ENCODE measurements at places on chromosomes 2 and 18. TPM values are rescaled to one million over a fixed set of nuclear protein-coding genes. Genes with fewer than 3 reads are reported as not detected.

DNA sequence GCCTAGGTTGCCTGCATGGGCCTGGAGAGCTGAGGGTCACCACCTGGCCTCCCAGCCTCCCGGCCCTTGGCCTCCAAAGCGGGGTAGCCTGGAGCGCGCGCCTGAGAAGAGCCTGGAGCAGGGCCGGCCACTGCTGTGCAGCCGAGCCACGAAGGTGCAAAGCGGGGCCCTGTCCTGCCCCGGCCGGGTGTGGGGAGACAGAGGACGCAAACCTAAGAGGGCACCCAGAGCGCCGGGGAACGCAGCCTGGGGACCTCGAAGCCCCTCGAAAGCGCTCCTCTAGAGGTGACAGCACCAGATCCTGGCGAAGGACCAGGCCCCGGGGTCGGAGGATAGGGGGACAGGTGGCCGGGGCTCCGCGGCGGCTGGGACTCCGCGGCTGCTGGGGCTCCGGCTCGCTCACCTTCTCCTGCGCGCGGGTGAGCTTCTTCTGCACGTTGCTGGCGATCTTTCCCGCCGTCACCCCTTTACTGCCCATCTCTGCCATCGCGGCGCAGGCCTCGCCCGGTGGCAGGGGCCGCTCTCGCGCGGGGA, 430 bp downstream of the BIN1 start:
- DNase-seq: no peak

- no peak for DNase-seq
Observed at GRCh38 chr2:223887127-223887526, 49.7 kb upstream of the AP1S3 start.

- no peak for DNase-seq
Observed at GRCh38 chr2:134852518-134852917, 14.1 kb downstream of the ACMSD start.

DNA sequence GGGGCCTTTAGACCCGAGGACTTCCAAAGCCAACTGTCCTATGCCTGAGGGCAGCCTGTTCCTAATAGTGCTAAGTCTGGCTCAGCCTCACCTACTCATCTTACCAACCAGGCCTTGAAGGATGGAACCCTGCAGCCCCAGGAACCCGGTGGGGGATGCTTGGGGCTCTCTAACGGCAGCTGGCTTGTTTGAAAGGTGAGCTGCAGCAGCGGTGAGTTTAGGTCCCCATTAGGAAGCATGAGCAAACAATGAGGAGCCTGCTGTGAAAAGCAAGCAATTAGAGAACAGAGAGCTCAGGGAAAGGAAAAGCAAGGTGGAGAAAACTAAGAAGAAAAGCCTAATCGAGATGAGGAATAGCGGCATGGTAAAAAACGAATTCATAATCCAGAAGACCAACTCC, 39.9 kb downstream of the SP110 start:
- no peak for DNase-seq

GRCh38 chr2:145597809-145598208, 1077.9 kb upstream of the ZEB2 start:
- no peak for DNase-seq

DNA sequence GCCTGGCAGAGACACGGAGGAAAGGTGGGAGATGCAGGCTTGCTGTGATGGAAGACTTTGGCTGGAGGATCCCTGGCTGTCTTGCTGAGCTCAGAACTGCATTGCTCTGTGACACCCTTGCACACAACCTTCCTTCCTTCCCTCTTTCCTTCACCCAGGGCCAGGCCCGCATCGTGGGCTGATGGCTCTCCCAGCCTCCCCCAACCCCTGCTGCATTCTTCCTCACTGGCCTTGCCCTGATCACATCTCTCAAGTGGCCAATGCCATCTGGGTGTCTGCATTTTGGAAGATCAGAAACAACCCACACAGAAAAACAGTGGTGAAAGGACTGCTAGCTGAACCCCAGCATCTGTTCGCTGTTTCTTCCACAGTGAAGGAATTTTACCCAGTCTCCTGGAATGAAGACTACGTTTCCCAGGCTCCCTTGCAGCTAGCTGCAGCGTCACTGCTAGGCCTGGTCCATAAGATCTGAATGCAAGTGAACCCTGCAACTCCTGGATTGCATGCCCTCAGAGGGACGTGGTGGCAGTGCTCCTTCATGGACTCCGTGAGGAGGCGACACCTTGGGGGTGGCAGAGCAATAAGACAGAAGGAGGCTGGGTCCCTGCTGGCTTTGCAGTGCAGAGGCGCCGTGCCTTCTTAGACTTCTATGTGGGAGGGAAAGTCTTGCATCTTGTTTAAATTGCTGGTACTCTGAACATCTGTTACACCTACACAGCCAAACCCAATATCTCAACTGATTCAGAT, 78.9 kb upstream of the YWHAQ start:
- no peak for DNase-seq

- no peak for DNase-seq
Observed at GRCh38 chr2:101374821-101375561, 12.3 kb downstream of the CREG2 start.

- DNase-seq: peak; percentile 4
Observed at GRCh38 chr2:241852981-241853631, 5.6 kb downstream of the PDCD1 start.

The C2orf81 gene
- total RNA-seq: 5.3 TPM

The SIX3 gene
- total RNA-seq: not detected

The SNTG2 gene
- total RNA-seq: 1.3 TPM

The SLC9A4 gene
- not detected for total RNA-seq

All from CD4-positive, alpha-beta memory T cell (primary cell).